ENCODE measurements at places on chromosomes 5 and 9.
A peak's percentile ranks its signal among the peaks of the same experiment; 100 is the strongest.

DNA sequence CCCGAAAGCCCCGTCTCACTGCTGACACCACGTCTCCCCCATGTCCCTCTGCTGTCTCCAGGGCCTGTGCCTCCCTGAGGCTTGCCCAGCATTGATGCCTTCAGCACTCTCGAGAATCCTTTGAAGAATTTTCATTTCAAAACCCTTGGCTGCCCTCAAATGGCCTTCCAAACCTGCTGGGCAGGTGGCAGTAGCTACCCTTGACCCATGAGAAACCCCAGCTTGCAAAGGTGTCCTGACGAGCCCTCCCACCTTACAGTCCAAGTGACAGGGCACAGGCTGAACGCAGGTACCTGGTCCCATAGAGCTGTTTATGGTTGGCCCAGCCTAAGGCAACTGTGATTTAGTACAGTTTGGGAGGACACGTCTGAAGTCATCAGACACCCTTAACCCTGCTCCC is 97.2 kb upstream of the SPIN1 start:
- DNase-seq: no peak

DNA sequence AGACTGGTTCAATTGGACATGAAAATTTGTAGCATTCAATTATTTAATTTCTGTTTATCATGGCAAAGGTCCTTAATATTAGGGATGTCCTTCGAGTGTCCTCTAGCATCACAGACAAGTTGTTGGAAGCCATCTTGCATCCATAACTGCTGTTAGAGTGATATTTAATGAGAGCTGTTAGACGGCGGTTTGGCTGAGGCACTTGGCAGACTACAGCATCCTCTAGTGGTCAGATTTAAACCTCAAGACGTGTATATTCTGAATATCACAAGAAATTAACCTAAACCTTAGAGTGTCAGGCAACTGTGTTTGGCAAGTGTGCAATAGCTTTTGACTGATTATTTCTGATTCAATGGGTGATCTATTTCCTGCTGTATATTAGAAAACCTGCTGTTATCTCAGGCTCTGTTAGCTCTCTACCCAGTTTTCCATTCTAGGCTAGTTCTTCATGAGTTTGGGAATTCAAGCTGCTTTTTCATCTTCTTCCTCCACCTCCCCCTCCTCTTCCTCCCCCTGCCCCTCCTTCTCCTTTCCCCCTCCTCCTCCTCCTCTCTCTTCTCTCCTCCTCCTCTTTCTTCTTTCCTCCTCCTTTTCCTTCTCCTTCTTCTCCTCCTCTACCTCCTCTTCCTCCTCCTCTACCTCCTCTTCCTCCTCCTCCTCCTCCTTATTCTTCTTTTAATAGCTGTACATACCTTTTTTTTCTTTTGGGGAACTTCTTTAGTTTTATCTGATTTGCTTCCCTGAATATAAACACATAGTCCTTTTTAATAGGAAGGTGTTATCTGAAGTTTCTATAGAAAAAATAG is 8.6 kb downstream of the SPINK1 start:
- DNase-seq: peak; percentile 64

GRCh38 chr5:157961176-157961575 is 102.2 kb upstream of the CLINT1 start:
- DNase-seq: no peak

- no peak for DNase-seq
These were observed 91.8 kb upstream of the ADRA1B start for GRCh38 chr5:159824188-159825161.

- DNase-seq: no peak
These were observed 47.6 kb downstream of the AQP7 start for GRCh38 chr9:33354651-33355211.

- DNase-seq: no peak
These were observed 32.7 kb downstream of the MORN5 start for GRCh38 chr9:122192261-122192875.

- no peak for DNase-seq
These were observed 2.4 kb upstream of the BTF3 start for GRCh38 chr5:73495772-73496335.

GRCh38 chr5:175654339-175654738 is 3.5 kb upstream of the HRH2 start:
- DNase-seq: no peak

DNA sequence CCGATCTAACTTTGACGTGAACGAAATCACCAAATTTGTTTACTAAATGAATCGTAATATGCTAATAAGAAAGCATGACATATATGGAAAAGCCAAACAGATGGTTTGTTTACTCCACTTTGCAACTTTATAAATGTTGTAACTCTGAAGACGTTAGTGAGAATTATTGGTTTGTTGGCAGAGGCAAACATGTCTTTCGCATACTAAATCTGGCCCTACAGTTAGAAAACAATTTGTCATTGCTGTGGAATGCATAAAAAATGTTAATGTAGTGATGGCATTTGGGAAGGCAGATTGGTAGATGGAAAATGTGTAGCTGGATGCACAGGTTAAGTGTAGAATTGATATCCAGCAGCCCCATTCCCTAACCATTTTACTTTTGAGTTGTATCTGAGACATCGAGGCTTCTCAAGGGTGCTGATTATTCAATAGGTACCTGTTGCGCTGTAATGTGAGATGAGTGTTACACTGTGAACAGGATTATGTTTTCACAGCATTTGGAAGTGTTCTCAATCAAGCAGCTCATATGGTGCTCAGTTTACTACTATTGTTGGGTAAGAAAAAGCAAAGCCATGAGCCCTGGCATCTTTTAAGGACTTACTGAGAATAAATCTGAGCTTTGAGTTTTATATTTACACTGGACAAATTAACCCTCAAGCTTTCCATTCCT is 444.8 kb downstream of the BNC2 start:
- DNase-seq: no peak

GRCh38 chr5:6961837-6962635 is 248.8 kb downstream of the TENT4A start:
- DNase-seq: no peak

DNA sequence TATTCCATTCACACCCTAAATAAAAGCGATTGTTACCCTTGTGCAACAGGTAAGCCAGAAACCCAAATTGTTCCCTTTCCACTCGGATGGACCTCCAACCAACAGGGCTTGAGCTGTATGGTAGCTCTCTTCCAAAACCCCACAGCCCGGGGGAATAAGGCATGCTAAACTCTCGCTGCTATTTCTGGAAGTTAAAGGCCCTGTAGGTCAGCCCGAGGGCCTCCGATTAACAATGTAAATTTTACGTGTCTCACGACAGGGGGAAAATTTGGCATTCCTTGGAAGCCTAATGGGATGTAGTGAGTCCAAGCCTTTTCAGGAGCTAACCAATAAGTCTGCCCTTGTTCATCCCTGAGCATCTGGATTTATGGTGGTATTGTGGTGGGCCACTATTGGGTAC is 26.0 kb downstream of the CNOT8 start:
- DNase-seq: no peak

- DNase-seq: no peak
These were observed 24.2 kb downstream of the C9orf50 start for GRCh38 chr9:129596541-129597331.

DNA sequence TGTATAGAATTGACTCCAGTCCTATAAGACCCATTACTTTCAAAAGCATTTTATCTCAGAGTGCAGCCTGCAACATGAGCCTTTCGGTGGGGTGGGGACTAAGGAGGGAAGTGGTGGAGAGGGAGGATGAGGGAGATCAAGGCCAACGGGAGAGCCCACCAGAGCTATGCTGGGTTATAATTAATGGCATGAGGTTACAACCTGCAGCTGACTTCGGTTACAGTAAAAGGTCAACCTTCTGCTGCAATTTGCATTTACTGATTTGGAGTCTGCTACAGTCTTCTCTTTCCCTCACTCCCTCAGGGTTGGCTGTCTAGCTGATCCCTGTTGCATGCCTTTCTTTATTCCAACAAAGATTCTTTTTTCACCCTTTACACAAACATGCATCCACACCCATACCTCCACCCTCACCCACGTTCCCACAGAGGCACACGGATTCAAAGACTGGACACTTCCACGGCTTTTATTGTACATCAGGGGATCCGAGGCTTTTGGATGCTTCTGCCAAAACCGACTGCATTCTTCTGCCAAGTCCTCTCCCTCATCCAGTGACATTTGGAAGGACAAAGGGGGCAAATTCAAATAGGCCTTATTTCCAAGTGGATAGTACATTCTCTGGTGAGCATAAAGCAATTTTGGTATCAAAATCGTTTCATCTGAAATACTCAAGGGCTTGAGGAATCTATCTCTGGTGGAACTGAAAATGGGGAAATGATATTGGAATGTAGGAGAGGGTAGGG is 381.2 kb downstream of the NFIB start:
- DNase-seq: peak; percentile 11

GRCh38 chr9:122095010-122095767 is 2.1 kb upstream of the TTLL11 start:
- DNase-seq: peak; percentile 59

DNA sequence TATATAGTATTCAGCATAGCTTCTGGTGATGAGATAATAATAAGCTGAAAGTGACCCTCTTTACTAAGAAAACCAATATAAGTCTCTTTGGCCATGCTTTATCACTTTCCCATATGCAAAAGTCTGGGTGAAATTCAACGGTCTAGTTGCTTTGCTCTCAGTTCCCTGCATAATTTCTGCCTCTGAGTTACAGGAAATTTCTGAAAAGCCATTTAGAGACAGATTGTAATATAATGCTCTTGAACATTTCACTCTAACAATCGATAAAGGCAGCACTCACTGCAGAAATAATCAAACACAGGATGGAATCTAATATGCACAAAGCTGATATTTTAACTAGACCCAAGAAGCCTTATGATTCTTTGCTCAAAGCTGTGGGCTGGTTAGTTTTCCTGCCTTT is 100.1 kb upstream of the LIFR start:
- no peak for DNase-seq

DNA sequence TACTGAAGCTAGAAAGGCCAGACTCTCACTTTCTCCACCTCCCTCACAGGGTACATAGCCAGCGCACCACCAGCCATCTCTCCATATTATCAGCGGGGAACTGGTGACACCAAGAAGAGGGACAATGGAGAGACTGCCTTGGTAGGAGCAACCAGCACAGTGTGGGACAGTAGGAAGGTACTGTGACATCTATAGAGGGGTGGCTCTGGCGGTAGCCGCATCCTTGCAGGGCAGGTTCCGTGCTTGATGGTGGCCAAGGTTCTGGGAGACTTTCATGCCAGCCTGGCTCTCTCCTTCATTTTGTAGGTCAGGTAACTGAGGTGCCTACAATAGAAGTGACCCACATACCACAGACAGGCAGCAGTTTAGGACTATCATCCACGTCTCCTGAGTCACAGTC is 65.5 kb upstream of the SMIM23 start:
- DNase-seq: no peak

GRCh38 chr9:130499804-130500263 is 55.1 kb downstream of the ASS1 start:
- DNase-seq: no peak

- no peak for DNase-seq
These were observed 66.5 kb downstream of the COX7C start for GRCh38 chr5:86684222-86684621.

DNA sequence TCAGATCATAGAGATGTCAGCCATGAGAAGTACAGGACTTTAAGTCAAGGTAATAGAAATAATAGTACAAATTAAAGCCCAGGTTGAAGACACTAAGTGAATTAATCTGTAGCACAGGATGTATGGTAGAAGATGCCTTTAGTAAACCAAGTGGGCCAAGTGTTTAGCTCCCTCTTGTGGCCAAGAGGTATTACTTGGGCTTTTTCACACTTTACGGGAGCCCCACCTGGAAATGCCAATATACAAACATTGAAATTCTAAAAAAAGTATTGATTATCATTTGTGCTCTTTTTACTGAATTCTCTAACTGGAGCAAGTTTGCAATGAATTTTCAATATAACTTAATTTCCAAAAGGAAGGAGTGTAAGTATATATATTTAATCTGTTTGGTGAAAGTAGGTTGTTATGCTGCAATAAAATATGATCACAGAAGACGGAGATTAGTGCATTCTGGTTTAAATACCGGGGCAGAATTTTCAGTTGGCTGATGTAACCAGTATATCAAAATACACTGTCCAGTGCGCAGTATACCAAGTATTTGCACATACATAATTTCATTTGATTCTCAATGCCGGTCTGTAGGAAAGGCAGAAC is 84.7 kb downstream of the PARP8 start:
- DNase-seq: peak; percentile 91

- no peak for DNase-seq
These were observed 19.7 kb downstream of the HMGXB3 start for GRCh38 chr5:150020249-150020648.

- DNase-seq: no peak
These were observed 51.2 kb upstream of the RPS23 start for GRCh38 chr5:82329393-82329792.

DNA sequence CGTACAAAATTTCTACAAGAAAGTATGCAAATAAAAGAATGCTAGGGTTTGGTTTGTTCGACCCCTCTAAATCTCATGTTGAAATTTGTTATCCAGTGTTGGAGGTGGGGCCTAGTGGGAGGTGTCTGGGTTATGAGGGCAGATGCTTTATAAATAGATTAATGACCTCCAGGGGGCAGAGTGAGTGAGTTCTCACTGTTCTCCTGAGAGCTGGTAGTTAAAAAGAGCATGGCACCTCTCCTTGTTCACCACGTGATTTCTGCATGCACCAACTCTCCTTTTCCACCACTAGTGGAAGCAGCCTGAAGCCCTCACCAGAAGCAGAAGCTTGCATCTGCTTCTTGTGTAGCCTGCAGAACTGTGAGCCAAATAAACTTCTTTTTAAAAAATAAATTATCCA is 50.4 kb upstream of the FAM170A start:
- no peak for DNase-seq

GRCh38 chr5:16693879-16694278 is 77.1 kb upstream of the RETREG1 start:
- no peak for DNase-seq

- peak; percentile 83 for DNase-seq
These were observed 404.7 kb upstream of the TRPC7 start for GRCh38 chr5:136769900-136770684.

DNA sequence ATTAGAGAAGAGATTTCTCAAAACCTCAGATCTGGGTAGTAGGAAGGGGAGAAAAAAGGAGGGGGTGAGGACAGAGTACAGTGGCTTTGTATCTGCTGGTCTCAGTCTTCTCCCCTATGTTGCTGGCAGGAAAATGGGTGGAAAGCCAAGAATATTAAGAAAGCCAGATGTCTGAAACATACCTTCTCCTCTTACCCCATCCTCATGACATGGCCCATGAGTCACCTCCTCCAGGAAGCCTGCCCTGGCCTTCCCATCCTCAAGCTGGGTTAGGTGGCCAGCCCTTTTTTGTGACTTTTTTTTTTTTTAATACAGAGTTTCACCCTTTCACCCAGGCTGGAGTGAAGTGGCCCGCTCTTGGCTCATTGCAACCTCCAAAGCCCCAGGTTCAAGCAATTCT is 61.8 kb downstream of the ABCA1 start:
- DNase-seq: no peak

DNA sequence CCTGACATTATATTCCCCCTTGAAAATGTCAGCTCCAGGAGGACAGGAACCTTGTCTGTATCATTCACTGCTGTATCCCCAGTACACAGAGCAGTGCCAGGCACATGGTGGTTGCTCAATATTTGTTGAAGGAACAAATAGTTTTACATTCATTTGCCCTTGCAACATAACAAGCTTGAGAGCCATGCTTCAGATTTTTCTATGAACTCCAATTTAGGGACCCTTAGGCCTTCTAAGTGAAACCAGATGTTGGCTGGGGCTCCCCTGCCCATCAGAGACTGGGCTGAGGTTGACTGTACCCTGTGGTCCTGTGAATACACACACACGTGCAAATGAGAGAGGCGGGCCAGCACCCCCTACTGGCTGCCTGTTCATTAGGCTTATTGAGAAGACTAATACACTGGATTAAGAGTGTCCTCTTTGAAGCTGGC is 214.9 kb upstream of the WWC1 start:
- peak; percentile 2 for DNase-seq

GRCh38 chr9:3528451-3528850 is 2.6 kb upstream of the RFX3 start:
- DNase-seq: no peak

All from NCI-H526 (cell line).